ENCODE measurements at places on chromosomes 16 and 17.
A peak's percentile ranks its signal among the peaks of the same experiment; 100 is the strongest.

- DNase-seq, result no peak
Measured at GRCh38 chr17:42118545-42118944, 2.6 kb downstream of the KAT2A start.

GRCh38 chr17:44830359-44831288 is 537 bp upstream of the GJC1 start:
- DNase-seq, result no peak

DNA sequence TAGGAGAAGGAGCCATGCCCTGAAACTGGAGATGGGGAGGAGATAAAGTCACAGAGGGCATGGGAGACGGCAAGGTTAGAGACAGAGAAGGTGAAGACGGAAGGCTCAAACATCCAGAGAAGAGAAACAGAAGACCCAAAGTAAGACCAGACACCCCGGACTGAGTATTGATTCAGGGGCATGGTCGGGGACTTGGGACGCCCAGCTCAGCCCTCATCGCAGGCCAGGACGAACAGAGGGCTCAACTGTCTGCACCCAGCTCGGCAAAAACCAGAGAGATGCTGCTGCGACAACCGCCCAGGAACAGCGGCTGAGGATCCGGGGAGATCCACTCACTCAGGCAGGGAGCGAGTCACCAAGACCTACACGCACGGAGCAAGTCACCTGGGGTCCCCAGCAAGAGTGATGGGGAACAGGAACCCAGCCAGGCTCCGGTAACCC is 999 bp downstream of the XYLT1 start:
- DNase-seq, result no peak

DNA sequence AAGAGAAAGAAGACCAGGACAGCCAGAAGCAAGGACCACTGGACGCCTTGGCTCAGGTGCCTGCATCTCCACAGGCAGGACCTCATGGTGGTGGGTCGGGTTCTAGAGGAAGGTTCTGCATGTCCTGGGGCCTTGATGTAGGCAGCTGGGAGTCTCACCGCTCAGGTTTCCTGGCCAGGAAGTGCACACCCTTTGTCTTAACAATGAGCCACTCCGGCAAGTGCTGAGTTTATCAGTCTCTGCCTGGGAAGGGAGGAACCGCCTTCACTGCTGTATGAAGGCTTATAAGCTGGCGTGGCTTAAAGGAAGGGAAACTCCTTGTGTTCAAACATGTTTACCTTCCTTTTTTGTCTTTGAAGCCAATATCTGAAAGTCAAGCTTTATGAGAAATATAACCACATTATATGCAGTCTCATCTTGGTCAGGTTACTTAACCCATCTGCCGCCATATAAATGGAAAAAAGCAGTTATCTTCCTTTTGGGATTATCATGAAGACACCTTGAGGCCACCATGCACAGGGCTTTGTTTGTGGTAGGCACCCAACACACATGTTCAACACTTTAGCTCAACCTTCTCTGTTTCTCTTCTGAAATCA is at the start of gene ST6GALNAC1:
Gene ST6GALNAC1, minus strand, starts transcription at position 205 of the 596 bp plus-strand sequence. Its CDS starts 119 bp downstream, at position 86.
- peak; percentile 38 for DNase-seq

DNA sequence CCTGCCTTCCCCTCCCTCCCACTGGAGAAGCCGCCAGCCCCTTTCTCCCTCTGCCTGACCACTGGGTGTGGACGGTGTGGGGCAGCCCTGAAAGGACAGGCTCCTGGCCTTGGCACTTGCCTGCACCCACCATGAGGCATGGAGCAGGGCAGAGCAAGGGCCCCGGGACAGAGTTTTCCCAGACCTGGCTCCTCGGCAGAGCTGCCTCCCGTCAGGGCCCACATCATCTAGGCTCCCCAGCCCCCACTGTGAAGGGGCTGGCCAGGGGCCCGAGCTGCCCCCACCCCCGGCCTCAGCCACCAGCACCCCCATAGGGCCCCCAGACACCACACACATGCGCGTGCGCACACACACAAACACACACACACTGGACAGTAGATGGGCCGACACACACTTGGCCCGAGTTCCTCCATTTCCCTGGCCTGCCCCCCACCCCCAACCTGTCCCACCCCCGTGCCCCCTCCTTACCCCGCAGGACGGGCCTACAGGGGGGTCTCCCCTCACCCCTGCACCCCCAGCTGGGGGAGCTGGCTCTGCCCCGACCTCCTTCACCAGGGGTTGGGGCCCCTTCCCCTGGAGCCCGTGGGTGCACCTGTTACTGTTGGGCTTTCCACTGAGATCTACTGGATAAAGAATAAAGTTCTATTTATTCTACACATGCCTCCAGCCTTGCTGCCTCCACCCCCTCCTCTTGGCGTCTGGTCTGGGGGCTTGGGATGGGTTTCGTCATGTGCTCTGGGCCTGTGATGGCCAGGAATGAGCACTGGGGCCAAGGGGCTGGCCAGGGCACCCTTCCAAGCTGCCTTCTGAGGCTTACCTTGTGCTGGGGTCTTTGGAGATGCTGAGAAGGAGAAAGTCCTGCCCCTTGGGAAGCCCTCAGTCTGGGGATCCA is 7.3 kb downstream of the GJD3 start:
- no peak for DNase-seq

GRCh38 chr17:7843536-7844291 is 9.7 kb downstream of the KDM6B start:
- peak; percentile 43 for DNase-seq

- DNase-seq, result no peak
Measured at GRCh38 chr16:66152181-66152580, 214.3 kb upstream of the CDH5 start.

DNA sequence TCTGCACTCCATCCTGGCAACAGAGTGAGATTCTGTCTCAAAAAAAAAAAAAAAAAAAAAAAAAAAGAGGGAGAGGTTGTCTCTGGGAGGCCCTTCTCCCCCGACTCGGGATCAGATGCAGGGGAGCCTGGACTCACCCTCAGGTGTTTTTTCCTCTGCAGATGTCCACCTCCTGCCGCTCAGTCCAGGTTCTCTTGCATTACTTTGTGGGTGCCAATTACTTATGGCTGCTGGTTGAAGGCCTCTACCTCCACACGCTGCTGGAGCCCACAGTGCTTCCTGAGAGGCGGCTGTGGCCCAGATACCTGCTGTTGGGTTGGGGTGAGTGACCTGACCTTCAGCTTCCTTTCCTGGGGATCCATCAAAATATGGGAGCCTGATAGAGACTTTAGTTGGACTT is 34.1 kb downstream of the GLP2R start:
- no peak for DNase-seq

DNA sequence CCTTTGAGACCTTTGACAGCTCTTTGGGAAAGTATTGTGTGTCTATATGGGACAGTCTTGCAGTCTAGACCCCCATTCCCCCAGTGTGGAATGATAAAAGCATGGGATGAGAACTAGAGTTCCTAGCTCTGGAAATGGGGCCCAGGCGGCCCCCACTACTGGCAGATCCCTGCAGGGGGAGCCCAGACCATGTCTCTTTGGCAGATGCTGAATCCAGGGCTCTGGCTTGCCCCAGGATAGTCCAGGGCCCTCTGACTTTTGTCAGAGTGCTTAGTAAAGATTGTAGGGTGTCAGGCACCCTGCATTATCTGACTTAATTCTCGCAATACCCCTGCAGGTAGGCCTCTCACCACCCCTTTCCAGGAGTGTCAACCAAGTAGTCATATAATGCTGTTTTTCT is 8.3 kb downstream of the ALKBH5 start:
- no peak for DNase-seq

- DNase-seq, result no peak
Measured at GRCh38 chr16:46808997-46809396, 22.0 kb downstream of the C16orf87 start.

DNA sequence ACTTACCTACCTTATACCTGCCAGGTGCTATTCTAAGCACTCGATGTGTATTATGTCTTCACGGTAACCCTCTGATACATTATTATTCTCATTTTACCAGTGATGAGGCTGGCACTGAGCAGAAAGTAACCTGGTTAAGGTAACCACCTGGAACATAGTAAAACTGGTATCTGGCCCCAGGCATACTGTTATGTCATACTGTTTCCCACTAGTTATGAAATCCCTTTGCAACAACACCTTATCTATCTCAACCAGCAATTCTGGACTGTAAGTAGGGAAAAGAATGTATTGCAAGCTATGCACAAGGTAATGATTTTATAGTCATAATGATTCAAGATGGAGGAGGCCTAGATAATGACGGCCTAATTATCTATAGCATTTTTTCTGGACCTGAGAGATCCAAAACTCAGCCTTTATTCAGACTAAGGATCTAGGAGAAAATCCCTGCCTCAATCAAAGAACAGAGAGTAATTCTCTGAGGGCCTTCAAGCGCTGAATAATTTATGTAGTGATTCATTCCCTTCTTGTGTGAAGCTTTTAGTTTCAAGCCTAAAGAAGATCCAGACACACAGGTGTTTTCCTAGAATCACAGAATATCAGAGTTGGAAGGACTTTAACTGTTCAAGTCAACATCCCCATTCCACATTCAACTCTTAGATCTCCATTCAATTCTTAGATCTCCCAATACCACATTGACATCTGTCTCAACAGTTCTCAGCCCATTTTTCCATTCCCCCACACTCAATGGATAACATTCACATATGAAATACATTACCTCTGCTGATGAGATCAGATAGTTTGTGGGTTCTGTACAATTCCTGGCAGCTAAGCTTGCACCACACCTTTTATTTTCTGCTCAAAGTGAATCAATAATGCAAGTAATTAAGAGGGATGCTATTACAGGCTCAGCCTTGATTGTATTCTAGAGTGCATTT is 14.9 kb upstream of the MMD start:
- no peak for DNase-seq

- DNase-seq, result no peak
Measured at GRCh38 chr16:67170949-67171649, 761 bp downstream of the NOL3 start.

- no peak for DNase-seq
Measured at GRCh38 chr17:75225016-75225415, 19.5 kb downstream of the NUP85 start.

All from DMS153 (cell line).